ENCODE measurements at places on chromosomes 5 and 9. TPM values are rescaled to one million over a fixed set of nuclear protein-coding genes. Genes with fewer than 3 reads are reported as not detected.

DNA sequence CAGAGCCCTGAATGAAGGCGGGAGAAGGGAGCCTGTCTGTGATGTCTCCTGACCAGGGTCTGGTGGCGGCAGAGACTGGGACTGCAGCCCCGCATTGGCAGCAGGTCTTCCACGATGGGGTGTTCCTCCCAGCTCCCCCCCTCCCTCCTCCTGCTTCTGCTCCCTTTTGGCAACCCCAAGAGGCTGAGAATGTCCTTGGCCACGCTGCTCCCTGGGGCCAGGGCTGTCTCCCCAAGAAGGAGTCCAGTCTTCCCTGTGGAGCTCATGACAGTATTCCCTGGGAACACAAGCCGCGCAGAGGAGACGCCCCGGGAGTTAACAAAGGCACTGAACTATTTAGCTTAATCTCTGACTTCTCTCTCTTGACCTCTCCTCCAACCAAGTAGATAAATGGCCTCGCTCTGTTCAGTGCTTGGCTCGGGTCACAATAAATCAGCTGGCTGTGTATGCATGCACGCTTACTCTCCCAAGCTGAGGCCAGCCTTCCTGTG, 84.0 kb upstream of the NEURL1B start:
- no peaks in the 10 kb centered on the region for H3K36me3 ChIP-seq
- H3K4me3 ChIP-seq: no peak overlapping the region
- no peak overlapping the region for H3K27ac ChIP-seq

DNA sequence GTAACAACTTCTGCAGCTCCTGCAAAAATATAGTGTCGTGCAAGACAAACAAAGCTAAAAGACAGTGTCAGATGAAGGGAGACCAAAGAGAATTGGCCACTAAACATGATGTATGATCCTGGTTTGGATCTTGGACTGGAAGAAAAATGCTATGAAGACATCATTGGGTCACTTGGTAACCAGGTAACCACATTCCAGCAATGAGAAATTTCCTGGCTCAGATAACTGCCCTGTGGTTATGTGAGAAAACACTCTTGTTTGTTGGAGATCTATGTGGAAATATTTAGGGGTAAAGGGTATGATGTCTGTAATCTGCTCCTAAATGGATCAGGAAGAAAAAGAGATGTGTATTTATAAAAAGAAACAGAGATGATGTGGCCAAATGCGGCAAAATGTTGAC, 45.5 kb upstream of the ANKRD33B start:
- H3K4me1 ChIP-seq: no peaks in the 10 kb centered on the region
- H3K27me3 ChIP-seq: peaks cover 9% of the 10 kb centered on the region
- no peak overlapping the region for H3K27ac ChIP-seq

DNA sequence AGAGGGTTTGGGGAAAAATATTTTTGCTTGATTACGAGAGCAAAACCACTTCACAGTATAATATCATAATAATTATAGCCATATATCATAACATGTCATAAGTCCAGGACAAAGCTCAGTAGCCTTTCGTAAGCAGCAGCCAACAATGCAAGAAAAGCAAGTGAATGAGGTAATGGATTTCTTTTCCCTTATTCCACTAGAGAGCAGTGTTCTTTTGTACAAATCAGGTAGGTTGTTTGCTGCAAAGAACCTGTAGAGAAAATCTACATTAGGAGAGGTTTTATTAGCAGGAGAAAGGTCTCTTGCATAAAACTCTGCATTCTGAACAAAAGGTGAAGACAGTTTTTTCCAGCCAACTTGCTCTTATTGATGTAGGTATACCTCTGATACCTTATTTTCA, 1033.4 kb downstream of the TLE4 start:
- no peaks in the 10 kb centered on the region for H3K36me3 ChIP-seq
- no peaks in the 10 kb centered on the region for H3K4me1 ChIP-seq
- no peak overlapping the region for H3K27ac ChIP-seq
- DNase-seq: no peak

- peaks cover 50% of the 10 kb centered on the region for H3K4me1 ChIP-seq
- no peak for DNase-seq
- H3K4me3 ChIP-seq: peak overlapping the region; percentile 62
- H3K27me3 ChIP-seq: no peaks in the 10 kb centered on the region
- H3K27ac ChIP-seq: peak overlapping the region; percentile 94
- H3K36me3 ChIP-seq: peaks cover 47% of the 10 kb centered on the region
These were observed 50.1 kb downstream of the ST8SIA4 start for GRCh38 chr5:100852988-100853449.

- no peaks in the 10 kb centered on the region for H3K36me3 ChIP-seq
- no peaks in the 10 kb centered on the region for H3K27me3 ChIP-seq
- no peak overlapping the region for H3K27ac ChIP-seq
- no peaks in the 10 kb centered on the region for H3K4me1 ChIP-seq
- no peak overlapping the region for H3K4me3 ChIP-seq
- no peak for DNase-seq
These were observed 269.8 kb upstream of the CDH9 start for GRCh38 chr5:27308153-27308552.

- H3K36me3 ChIP-seq: no peaks in the 10 kb centered on the region
- DNase-seq: no peak
- no peak overlapping the region for H3K27ac ChIP-seq
- no peak overlapping the region for H3K4me3 ChIP-seq
- no peaks in the 10 kb centered on the region for H3K27me3 ChIP-seq
These were observed 856.4 kb upstream of the CDH6 start for GRCh38 chr5:30337084-30337573.

DNA sequence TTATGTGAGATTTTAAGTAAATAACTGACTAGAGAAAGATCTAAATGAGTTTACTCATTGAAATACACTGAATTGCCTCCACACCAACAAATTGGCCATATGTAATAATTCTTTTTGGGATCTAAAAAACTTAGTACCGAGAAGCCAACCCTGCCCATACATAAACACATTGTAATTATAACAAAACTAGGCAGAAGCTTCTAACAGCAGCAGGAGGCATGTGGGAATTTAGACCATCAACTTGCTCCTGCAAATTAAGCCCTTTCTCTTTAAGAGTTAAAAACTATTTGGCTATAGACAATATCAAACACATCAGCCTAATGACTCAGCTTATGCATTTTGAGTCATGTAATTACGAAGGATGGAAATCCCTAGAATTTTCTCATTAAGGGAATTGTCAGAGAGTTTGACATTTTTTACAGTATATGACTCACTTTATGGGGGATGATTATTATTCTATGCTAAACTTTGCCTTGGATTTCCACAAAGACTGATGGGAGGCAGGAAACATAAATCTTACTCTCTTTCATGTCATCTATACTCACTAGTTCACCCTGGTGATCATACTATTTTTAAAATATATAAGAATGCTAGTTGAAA, 1.0 kb downstream of the IL7R start:
- peak overlapping the region; percentile 82 for H3K27ac ChIP-seq
- H3K4me3 ChIP-seq: peak overlapping the region; percentile 76
- H3K36me3 ChIP-seq: peaks cover 55% of the 10 kb centered on the region
- DNase-seq: no peak
- peaks cover 87% of the 10 kb centered on the region for H3K4me1 ChIP-seq

- H3K27ac ChIP-seq: peak overlapping the region; percentile 59
- DNase-seq: peak; percentile 52
- H3K27me3 ChIP-seq: peaks cover 20% of the 10 kb centered on the region
- no peaks in the 10 kb centered on the region for H3K36me3 ChIP-seq
- peak overlapping the region; percentile 1 for H3K4me3 ChIP-seq
These were observed 159.6 kb upstream of the TBCA start for GRCh38 chr5:77935506-77936364.

- no peak overlapping the region for H3K27ac ChIP-seq
- DNase-seq: no peak
- H3K36me3 ChIP-seq: peaks cover 4% of the 10 kb centered on the region
- no peaks in the 10 kb centered on the region for H3K4me1 ChIP-seq
- no peaks in the 10 kb centered on the region for H3K27me3 ChIP-seq
- no peak overlapping the region for H3K4me3 ChIP-seq
These were observed 2.5 kb downstream of the C1QTNF3 start for GRCh38 chr5:34040472-34040871.

- no peak overlapping the region for H3K27ac ChIP-seq
- peaks cover 11% of the 10 kb centered on the region for H3K36me3 ChIP-seq
- peaks cover 25% of the 10 kb centered on the region for H3K4me1 ChIP-seq
- DNase-seq: no peak
- no peaks in the 10 kb centered on the region for H3K27me3 ChIP-seq
- H3K4me3 ChIP-seq: no peak overlapping the region
These were observed 122.0 kb downstream of the GDNF start for GRCh38 chr5:37717613-37718431.

- DNase-seq: no peak
- H3K27ac ChIP-seq: no peak overlapping the region
- peaks cover 14% of the 10 kb centered on the region for H3K27me3 ChIP-seq
- H3K4me1 ChIP-seq: no peaks in the 10 kb centered on the region
These were observed 169.8 kb downstream of the COL23A1 start for GRCh38 chr5:178420354-178420781.

- H3K27me3 ChIP-seq: peaks cover 24% of the 10 kb centered on the region
- H3K36me3 ChIP-seq: peaks cover 12% of the 10 kb centered on the region
- no peak overlapping the region for H3K4me3 ChIP-seq
These were observed 34.0 kb upstream of the AFAP1L1 start for GRCh38 chr5:149237662-149238061.

Gene LPAR1
- total RNA-seq: not detected

Gene COL23A1
- 0.10 TPM for total RNA-seq

Gene NRARP
- 0.75 TPM for total RNA-seq

Gene FOXI1
- not detected for total RNA-seq

Data from activated CD4-positive, alpha-beta memory T cell treated with anti-CD3 and anti-CD28 coated beads, Interleukin-2, amount 10 ng/mL, durations not matched to agents 7 days and 5 days (primary cell).